ENCODE measurements at places on chromosomes 1 and 21.

- no peak for DNase-seq
Measured at GRCh38 chr1:83742446-83742845, 256.5 kb downstream of the TTLL7 start.

DNA sequence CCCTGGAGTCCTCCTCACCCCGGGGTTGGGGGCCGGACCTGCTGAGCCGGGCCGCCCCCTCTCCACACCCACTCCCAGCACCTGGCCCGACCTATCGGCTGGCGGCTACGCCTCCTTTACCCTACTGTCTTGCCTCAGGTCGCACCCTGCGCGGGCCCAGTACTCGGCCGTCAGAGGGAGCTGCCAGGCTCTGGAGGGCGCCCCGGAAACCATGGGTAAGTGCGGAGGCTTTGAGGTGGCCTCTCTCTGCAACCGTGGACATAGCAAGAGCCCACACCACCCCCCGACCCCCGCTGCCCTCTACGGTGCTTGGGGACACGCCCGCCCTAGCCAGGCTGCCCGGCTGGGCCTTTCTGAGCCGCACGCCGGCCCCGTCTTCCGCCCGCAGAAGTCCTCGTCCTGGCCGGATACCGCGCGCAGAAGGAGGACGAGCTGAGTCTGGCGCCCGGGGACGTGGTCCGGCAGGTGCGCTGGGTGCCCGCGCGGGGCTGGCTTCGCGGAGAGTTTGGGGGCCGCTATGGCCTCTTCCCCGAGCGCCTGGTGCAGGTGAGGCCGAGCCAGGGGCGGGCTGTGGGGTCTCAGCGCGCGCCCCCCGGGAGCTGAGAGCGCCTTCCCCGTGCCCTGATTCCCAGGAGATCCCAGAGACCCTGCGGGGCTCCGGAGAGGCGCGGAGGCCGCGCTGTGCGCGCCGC lies at the start of gene SH3D21:
TSS of gene SH3D21 (plus strand) at position 159 of the 692 bp plus-strand sequence. CDS start at position 212, 53 bp downstream.
- no peak for DNase-seq

DNA sequence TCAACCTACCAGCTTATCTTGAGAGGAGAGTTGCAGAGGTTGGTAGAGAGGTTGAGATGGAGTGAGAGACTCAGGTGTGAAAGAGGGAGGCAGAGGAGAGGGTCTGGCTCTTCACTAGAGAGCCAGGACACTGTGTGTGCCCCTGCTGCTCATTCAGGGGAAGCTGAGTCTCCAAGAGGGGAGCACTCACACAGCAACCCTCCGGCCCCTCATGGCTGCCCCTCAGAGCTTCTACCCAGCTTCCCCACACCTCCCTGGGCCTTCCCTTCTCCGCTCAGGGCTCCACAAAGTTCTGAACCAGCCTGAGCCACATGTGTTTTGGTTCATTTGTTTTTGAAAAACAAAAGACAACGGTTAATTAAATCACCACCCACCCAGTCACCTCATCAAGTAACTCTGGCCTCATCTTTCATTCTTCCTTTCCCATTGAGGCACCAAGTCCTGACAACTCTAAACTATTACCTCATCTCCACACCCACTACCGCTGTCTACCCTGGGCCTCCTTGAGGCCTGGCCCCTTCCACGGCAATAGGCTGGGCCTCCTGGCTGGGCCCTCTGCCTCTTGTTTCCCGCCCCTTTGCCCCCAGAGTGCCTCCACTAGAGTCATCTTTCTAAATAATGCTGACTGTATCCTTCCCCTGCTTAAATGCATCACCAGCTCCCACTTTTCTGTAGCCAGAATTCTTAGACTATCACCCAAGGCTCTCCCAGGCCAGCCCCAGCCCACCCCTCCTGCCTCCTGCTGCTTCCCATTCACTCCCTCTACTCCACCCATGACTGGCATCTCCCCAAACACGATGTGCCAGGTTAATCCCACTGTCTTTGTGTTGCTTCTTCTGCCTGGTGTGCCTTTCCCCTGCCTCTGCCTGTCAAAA lies 33.0 kb downstream of the TNNT2 start:
- no peak for DNase-seq

DNA sequence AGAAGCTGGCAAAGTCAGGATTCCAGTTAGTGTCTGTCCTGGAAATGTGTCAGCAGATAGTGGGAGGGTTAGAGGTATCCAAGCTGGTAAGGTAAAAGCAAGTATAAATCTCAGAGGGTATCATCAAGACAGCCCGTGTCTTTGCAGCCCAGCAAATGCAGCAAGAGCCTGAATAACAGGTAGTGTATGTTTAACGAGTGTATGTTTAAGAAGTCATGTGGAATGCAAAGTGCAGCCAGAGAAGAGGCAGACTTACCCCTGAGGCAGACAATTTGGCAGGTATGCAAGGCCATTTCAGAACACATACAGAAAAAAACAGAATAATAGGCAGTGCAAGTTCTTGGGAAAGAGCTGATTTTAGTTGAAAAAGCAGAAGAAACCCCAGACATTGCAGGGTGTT lies 411.0 kb upstream of the NEGR1 start:
- DNase-seq = no peak

- no peak for DNase-seq
Measured at GRCh38 chr21:28068455-28069358, 924.0 kb downstream of the LTN1 start.

DNA sequence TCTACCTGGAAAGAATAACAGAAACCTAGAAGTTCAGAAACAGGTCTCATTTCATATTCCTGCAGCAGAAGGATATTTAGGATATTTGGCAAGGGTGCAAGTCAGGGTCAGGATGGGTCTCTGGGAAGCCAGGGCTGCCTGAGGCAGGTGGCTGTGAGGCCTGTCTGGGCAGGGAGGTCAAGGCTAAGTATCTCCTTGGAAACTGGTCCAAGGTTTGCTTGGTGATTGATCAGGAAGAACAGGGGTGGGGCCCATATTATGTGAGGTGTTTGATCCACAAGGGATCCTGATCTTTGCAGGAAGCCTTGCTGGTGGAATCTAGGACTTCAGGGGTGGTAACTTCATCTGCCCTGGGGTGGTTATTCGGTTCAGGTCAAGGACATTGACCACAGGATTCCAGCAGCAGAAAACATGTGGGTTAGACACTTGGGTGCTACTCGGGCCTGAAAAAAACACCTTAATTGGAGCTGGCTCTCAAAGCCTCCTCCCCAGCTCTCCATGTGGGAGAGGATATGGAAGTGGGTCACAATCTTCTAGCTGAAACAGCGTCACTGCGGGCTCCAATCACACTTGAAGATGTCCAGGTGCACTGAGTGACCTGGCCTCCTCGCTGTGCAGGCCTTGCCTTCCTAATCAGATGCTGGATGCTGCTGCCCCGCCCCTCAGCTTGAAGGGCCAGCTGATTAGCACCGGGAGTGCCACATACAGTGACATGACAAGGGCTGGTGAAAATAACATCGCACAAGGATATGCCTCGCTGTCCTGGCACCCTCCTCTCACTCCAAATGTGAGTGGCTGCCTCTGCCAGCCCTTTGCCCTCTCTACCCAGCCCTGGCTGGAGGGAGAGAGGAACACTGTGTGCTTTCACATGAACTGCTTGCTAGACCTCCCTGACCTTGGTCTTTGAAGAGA lies 8.7 kb downstream of the CTNNBIP1 start:
- no peak for DNase-seq

GRCh38 chr1:208759255-208759654 lies 515.1 kb upstream of the PLXNA2 start:
- no peak for DNase-seq

DNA sequence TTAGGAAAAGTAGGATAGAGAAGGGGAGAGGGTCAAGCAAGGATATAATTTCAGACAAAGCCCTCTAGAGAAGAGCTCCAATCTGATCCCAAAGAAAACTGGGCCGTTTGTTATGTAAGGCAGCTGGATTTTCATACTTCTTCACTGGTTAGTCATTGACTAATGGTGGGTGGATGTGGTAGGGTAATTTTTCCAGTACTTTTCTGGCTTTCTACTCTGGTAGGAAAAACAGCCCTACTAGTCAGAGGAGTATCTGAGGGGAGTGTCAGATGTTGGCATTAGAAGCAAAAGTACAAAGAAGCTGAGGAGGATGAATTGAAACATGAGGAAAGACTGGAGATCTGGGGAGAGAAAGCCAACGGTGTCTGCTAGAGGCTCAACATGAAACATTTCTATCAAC lies 145.3 kb downstream of the TNFSF18 start:
- no peak for DNase-seq

GRCh38 chr21:24938573-24938972 lies 668.7 kb downstream of the MRPL39 start:
- no peak for DNase-seq

GRCh38 chr1:234724516-234725176 lies 114.7 kb upstream of the IRF2BP2 start:
- no peak for DNase-seq

- DNase-seq = no peak
Measured at GRCh38 chr1:203272633-203273205, 32.6 kb upstream of the BTG2 start.
